A549 treated with AZD2906 at 1 μM for 4 hours (cell line): ENCODE measurements at places on chromosomes 7 and 10. TPM values are rescaled to one million over a fixed set of nuclear protein-coding genes. Genes with fewer than 3 reads are reported as not detected.

PRR15 gene
- 4.6 to 7.2 TPM (median 5.2 TPM) in 5 replicates for total RNA-seq

MACROH2A2 gene
- total RNA-seq: 23.6 to 28.1 TPM (median 26.2 TPM) in 5 replicates

GPR158 gene
- 0.03 to 0.07 TPM (median 0.06 TPM) in 5 replicates for total RNA-seq

FASTK gene
- 54.6 to 80.1 TPM (median 75.3 TPM) in 5 replicates for total RNA-seq

PRKG1 gene
- total RNA-seq: 0.01 to 0.02 TPM (median 0.01 TPM) in 3 of 5 replicates, not detected in the others
